ENCODE measurements at places on chromosomes 2 and 18.

GRCh38 chr18:79466591-79466990, 70.9 kb downstream of the NFATC1 start:
- no peak for DNase-seq

DNA sequence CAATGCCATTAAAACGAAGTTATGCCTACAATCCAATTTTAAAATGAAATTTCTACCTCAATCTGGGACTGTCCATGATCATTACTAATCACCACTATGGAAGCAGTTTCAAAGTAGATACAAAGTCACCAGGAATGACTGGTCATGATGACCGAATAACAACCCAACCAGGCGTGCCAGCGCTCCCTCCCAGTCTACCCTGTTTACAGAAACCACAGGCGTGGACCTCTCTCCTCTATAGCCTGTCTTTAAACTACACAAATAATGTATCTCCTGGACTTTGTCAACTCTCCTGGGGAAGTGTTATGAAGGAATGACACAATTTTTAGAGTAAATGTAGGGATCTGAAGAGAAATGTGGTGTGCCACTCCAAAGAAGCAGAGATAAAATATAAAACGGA, 150.2 kb downstream of the SRBD1 start:
- no peak for DNase-seq

DNA sequence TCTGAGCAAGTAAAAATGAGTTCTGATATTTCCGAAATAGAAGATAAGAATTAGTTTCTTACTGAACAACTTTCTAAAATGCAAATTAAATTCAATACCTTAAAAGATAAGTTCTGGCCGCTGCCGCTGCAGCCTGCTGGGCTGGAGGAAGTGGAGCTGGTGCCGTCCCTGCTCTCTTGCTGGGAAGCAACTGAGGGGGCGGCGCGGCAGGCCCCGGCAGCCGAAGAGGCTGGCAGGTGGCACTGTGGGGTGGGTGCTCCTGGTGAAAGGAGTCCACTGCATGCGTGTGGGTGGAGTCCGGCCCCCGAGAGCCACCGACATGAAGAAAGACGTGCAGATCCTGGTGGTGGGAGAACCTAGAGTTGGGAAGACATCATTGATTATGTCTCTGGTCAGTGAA, 89.5 kb upstream of the ZNF519 start:
- no peak for DNase-seq

DNA sequence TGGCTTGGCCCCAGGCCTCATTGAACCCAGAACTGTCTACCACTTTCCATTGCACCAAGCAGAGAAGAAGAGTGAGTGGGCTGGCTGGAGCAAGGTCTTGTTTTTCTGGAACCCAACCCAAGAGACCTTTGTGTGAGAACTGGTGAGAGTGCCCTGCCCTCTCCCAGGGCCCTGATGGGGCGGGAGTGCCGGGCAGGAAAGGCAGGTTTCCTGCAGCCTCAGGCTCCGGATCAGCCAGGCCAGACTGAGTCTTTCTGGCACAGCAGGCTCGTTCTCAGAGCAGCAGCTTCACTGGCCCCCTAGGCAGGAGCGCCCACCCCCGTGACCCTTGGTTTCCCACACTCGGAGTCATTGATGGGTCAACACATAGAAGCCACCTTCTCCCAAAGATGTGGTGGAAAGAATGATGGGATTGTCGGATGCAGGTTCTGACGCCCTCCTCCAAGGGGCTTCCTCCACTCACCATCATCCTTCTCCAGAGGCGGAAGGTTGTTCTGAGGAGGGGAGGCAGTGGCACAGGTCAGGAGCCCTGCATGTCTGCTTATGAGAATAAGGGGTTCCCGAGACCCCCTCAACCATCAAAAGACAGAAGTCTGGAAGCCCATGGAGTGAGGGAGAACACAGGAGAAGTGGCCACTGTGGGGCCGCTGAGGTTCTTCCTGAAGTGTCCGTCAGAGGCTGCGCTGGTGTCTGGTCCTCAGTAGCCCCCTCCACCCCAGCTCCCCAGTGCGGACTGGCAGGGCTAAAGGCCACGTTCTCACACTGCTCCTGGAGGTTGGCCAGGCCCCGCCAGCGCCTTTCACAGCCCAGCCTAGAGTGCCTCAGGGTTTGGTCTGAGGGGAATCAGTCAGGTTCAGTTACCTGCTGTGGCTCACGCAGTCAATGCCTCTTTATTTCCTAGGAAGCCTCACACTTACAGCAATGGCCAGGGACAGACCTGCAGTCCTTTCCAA, 62.8 kb upstream of the LAPTM4A start:
- DNase-seq: no peak

GRCh38 chr2:157032017-157032416, 225.5 kb upstream of the GALNT5 start:
- no peak for DNase-seq

DNA sequence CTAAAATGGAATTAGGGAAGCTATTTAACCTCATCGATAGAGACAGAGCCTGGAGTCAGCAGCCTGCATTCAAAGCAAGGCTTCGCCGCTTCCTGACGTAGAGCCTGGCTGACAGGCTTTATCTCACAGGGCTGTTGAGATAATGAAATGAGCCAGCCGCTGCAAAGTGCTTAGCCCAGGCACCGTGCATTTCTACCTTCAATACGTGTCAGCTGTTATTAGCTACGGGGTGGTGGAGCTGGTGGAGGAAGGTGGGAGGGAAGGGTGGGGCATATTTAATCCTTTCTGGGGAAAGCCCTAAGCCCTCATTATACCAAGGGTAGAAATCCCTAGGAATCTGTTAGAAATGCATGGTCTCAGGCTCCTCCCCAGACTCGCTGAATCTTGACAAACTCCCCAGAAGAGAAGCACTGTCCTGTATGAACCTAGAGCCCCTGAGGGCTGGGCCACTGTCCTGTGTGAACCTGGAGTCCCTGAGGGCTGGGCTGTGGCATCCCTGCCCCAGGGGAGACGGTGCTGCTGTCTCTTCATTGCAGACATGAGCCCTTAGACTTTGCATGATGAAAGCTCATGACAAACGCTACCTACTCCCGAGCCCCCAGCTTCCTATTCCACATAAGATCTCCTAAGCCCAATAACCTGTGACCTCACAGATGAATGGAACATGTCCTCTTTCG, 72.4 kb downstream of the ALPK2 start:
- DNase-seq: no peak

DNA sequence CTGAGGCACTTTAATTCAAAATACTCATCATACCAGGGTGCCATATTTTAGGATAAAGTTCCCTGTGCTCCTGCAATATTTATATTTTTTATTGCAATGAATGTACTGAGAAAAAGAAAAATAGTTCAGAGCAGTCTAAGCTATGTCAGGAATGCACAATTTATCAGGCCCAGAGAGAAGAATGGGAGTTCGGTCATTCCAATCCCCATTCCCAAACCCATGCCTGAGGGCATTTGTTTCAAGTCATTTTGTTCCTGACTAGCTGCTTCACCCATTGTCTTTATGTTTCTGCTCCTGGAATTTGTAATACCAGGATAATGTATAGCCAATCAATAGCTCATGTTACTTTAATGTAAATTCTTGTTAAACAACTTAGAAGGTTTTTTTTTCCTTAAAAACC, 24.4 kb upstream of the FTCDNL1 start:
- DNase-seq: no peak

GRCh38 chr18:76558881-76559667, 64.0 kb upstream of the ZNF516 start:
- no peak for DNase-seq

DNA sequence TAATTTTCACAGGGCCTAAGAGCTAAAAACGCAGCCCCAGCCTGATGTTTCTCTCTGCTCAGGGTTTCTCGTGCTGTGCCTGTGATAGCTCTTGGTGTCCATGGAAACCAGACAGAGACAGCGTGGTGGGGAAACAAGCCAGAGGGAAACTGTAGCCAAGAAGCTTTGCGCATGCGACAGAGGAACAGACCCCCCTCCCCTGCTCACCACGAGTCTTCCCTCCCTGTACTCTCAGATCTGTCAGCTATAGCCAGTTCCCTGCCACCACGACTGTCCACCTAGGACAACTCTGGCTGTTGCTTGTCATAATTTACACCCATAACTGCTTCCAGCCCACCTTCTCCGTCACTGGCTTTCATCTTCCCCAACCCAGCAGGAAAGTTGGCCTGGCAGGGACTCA, 13.2 kb upstream of the DNAJC27 start:
- no peak for DNase-seq

DNA sequence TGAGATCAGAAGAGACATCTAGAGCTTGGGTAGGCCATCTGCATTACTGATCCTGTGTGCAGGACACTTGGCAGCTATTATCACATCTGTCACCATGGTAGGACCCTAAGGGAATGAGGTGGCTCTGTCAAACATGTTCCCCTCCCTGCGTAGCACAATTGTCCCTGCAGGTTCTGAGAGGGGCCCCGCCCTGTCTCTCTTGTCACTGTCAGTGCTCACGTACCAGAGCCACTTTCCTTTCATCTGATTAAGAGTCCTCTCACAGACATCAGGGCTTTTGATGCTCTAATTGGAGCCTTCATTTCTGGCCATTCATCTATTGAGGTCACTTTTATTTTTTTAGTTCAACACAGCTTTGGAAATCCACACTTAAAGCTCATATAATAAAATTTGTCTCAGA, 38.5 kb downstream of the NEB start:
- DNase-seq: no peak

GRCh38 chr18:45828917-45829811, 3.7 kb downstream of the SIGLEC15 start:
- DNase-seq: no peak

DNA sequence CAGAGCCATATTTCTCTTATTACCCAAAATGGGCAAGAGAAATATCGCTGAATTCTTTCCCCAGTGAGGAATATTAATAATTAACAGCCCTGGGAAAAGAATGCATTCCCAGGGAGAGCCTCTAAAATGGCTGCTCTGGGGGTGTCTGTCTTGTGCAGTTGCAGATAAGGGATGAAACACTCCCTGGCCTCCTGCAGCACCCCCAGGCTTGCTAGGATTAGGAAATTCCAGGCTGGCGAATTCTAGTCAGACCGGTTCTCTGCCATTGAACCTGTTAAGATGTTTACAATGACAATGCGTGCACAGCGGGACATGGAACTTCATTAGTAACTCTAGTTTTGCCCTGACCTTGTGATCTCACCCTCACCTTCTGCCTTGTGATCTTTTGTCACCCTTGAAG, 24.5 kb downstream of the MRPL30 start:
- no peak for DNase-seq

DNA sequence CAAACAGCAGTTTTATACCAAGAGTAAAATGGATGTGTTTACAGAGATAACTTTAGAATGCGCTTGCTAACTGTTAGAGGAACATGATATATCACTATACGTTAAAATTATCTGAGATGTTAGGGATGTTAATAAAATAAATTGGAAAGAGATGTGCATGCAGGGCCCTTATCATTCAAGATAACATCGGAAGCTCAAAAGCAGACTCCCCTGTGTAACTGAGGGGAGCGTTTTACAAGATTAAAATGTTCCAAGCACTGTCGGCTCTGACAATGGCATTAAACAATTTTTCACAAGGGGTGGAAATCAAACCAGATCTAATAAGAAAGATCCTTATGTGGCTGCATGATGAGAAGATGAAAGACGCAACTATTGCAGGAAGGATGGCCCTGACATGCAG, 53.3 kb upstream of the DCC start:
- no peak for DNase-seq

DNA sequence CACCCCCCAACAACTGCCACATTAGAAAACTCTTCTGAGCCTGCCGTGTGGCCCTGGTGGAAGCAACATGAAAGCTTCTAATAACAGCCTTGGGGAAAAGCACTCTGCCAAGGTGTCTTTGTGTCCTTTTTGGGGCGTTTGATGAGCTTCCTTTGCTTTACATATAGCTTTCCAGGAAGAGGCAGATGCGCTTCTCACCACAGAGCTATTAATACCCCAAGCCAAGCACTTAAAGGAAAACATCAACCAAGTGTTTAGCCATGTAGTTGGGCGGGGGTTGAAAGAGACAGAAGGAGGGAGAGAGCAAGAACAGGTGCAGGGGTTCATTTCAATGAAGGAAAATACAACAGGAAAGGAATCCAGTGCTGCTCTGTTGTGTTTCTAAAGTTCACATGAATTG, 176.1 kb downstream of the VAPA start:
- DNase-seq: no peak

GRCh38 chr2:18253686-18254197, 306.7 kb downstream of the RDH14 start:
- no peak for DNase-seq

DNA sequence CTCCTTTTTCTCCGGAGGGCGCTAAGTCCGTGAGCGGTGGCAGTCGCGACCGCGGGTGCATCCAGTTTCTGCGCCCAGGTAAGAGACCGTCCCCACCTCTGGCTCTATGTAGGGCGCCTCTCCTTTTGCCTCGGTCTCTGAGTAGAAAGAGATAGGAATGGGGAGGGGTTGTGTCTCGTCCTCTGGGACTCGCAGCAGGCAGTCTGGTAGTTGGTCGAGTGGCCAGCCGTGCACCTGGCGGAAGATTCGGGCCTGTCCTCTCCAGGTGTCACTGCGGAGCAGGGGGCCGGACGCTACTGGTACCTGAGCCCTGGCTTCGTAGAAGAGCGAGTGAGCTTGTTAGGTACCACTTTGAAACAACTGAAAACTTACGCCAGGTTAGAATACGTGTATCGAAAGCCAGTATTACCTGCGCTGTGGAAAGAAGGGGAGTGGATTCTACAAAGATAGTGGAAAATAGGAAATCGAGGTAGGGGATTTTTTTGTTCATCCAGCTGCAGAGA, 403 bp downstream of the MAP2 start:
- no peak for DNase-seq

- no peak for DNase-seq
These were observed 3.0 kb upstream of the GAREM2 start for GRCh38 chr2:26169681-26170414.

DNA sequence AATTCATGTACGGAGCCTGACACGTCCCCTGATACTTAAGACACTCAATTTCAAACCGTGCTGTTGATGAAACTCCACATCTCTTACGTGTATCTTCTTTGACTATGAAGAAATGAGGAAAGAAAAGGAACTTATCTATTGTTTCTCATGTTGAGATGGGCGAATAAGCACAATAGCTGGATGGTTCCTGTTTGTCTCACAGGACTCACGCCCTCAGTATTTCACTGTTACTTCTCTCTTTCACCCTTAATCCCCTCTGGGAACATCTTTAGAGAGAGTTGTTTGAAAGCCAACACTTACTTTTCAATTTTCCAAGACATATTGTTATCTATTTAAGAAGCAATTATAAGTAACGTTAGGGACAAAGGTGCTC, 99.8 kb downstream of the COPS8 start:
- no peak for DNase-seq

Measured in activated CD4-positive, alpha-beta T cell treated with anti-CD3 and anti-CD28 coated beads for 24 hours (primary cell).